ENCODE measurements at places on chromosomes 13 and 19. TPM values are rescaled to one million over a fixed set of nuclear protein-coding genes. Genes with fewer than 3 reads are reported as not detected.

CEACAM7 gene
- not detected for total RNA-seq

GRCh38 chr13:51370811-51371210, 31.3 kb downstream of the SERPINE3 start:
- DNase-seq = no peak

KLK8 gene
- total RNA-seq = 0.29 TPM

DNA sequence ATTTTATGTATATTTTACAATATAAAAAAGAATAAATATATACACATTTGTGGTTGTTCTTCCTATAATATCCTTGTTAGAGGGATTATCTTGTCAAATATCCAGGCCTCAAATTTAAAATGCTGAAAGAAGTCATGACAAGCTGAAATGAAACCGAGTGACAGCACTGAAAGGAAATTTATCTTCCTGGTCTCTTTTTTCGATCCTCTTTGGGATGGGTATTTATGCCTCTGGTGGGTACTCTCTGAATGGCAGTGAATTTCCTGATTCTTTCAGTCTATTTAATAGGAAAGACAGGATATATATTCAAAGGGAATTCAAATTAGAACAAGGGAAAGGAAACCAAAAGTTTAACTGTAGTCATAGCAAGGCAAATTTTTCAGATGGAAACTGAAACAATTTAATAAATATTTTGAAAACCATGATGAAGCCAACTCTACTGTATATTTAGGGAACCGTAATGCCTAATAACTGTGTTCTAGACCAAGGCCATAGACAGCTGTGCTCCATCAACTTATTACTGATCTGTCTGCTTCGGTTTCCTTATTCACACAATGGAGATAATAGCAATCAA, 97.9 kb downstream of the DLEU7 start:
- DNase-seq = no peak

DNA sequence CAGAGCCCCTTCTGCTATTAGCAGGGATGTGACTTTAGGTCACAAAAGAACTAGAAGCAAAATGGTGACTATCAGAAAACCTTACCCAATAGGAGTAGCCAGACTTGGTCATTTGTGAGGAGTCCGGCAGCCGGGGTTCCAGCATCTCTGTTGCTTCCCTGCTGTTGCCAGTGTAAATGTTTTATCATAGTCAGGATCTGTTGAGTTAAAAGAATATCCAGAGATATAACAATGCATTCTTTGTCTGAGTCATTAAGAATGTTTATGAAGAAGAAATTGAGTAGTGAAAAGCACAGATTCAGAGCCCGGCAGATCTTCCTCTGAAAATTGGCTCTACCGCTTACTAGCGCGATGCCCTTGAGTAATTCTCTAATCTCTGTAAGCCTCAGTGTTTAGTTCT, 84.2 kb downstream of the COL4A2 start:
- DNase-seq = no peak

- DNase-seq = no peak
Observed at GRCh38 chr13:98556968-98557631, 19.8 kb downstream of the STK24 start.

MEIOSIN gene
- total RNA-seq = not detected

DNA sequence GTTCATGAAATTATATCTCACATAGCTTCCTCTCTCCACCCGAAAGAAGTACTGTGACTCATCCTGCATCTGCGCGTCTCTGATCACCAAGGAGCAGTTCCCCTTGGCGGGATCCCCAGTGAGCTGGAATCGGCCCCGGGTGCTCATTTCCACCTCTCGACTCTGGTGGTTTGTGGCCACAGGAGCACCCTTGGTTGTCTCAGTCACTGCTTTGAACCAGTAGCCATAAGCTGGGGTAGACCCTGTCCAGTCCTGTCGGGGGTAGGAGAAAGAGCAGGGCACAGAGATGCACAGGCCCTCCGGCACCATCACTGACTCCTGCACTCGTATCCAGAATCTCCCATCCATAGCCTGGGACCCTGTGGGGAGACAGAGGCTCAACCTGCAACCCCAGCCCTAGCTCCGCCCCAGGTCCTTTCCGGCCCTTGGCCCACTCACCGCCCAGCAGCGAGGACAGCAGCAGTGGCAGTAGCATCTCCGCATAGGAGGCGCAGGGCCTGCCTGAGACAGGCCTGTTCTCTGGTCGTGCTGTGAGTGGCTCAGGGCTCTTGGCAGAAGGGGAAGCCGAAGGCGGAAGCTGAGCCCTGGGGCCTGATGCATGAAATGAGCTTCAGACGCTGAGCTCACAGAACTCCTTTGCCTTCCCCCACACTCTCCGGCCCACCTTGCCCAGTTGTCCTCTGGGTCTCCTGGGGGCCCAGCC, at the start of gene SIGLEC10:
Gene SIGLEC10 (minus strand): TSS at position 536 of the 703 bp plus-strand sequence. CDS start 61 bp downstream, at position 475.
- no peak for DNase-seq

EXOC3L2 gene
- not detected for total RNA-seq

DNA sequence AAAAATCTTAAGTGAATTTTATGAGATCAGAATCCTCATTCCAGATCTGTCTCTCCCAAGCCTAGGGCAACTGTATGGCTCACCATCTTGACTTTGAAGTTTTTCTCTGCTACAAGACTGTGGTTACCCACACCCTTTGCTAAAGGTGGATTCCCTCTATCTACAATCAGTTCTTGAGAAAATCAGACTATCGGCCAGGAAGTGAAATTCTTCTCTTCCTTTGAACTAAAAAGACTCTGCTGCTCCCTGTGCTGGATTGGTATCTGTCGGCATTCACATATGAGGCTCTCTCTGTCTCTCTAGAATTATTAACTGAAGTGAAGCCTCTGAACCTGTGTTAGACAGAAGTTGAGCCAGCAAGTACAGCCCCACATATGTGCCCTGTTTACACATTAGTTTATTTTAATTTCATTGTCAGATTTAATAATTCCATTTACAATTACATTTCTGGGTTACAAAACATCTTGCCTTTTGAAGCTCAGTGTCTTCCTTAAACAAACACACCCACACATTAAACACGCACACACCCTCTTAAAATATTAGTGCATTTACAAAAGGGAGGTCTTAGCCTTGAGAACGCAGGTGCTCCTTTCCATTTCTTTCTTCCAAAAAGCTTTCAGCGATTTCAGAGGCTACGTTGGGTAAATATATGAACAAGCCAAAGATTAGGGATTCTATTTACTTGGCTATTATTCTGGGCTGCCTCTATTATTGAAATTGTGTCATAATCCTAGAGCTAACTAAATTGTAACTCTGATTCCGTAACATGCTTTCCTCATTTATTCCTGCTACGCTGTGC, 145.7 kb downstream of the MIPEP start:
- no peak for DNase-seq

- DNase-seq = no peak
Observed at GRCh38 chr19:39144290-39145071, 18.9 kb downstream of the PAK4 start.

KIR2DL3 gene
- not detected for total RNA-seq

GRCh38 chr19:1554968-1555367, 13.2 kb downstream of the MEX3D start:
- no peak for DNase-seq

GRCh38 chr19:4278419-4279266, at the start of gene SHD:
Gene SHD, plus strand, starts transcription at chr19:4279266. Its CDS starts 798 bp downstream, at chr19:4280064.
- DNase-seq = no peak

- no peak for DNase-seq
Observed at GRCh38 chr13:24035411-24035810, 125.1 kb upstream of the SPATA13 start.

IL4I1 gene
- not detected for total RNA-seq

DNA sequence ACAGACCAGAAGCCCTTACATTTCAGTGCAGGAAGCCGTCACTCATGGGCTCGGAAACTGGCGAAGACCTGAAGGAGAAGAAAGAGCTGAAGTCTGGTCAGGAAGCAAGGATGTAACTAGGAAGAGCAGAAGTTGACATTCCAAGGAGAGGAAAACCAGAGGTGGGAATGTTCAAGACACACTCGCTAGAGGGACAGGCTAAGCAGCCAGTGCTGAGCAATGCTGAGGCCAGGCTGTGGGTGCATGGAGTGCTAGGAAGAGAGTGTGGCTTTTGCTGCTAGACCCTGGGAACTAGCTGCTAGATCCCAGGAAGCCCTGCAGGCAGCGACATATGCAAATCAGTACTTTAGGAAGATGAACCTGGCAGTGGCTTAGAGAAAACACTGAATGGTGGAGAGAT, 12.1 kb upstream of the URAD start:
- no peak for DNase-seq

DNA sequence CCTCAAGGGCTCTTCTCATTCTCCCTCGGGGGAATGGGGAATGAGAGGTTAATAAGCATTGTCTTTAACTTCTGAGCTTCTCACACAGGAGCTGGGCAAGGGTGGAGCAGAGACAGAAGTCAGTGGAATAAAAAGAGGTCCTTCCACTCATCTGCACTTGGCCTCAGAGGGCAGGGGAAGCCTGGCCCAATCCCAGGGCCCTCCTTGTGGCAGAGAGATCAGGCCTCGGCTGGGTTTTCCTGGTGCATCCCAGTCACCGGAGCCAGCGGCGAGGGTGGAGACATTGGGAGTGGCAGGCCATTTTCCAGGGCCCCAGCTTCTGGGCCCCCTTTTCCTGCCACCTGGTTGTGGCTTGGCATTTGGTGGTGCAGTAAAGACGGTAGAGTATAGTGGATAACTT, 10.6 kb downstream of the CALM3 start:
- DNase-seq = no peak

DNA sequence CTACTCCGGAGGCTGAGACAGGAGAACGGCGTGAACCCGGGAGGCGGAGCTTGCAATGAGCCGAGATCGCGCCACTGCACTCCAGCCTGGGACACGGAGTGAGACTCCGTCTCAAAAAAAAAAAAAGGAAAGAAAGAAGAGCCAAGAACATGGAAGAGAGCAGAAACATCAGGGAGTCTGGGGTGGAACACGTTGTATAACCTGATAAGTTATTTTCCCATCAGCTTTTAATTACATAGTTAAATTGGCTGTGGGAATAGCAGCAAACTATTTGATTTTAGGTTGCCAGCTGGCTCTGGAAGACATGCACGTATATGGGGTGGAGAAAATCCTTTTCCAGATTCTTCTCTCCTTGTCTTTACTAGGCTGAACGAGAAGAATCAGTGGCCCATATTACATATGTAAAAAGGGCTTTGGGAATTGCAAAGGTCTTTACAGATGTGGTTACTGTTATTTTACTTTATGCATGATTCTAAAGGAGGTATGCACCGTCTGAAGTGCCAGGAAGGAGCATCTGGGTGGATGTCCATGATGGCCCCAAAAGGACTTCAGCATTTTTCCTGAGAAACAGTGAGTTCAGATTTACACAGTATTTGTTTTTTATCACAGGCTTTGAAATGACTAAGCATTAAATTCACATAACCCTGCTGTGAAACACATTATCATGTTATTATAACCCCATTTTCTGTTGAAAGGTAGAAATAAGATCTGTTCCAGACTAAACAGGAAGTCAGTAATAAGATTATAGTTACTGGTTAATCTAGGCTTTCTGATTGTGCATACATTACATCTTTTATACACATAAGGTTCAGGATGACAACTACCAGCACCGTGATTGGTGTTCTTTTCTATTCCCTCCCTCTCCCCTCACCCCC, 4.6 kb upstream of the NAA16 start:
- no peak for DNase-seq

GRCh38 chr13:54989418-54989817, 1960.8 kb downstream of the OLFM4 start:
- no peak for DNase-seq

SGTA gene
- total RNA-seq = 42.5 TPM
